GM23248 (cell line): ENCODE measurements at places on chromosomes 1 and 21. TPM values are rescaled to one million over a fixed set of nuclear protein-coding genes. Genes with fewer than 3 reads are reported as not detected.
A peak's percentile ranks its signal among the peaks of the same experiment; 100 is the strongest.

GRCh38 chr1:96388421-96389310 lies 332.9 kb upstream of the PTBP2 start:
- peaks cover 14% of the 10 kb centered on the region for H3K4me1 ChIP-seq
- H3K27me3 ChIP-seq: no peaks in the 10 kb centered on the region
- 0 out of 2 replicates have a peak overlapping the region, but pooled peaks have one; percentile 16 for H3K27ac ChIP-seq
- DNase-seq: peak; percentile 66

DNA sequence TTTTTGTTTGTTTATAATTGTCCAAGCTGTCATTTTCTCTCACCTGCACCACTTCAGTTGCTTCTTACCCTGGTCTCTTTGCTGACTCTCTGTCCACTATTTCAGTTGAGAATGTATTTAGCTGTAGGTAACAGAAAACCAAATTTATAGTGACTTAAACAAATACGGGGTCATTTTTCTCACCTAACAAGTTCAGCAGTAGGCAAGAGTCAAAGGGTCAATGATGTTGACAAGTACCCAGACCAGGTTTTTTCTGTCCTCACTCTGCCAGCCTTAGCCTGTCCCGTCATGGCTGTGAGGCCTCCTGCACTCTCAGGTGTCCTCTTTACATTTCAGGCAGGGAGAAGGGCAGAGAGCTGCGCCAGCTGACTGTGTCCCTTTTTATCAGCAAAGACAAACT lies 11.8 kb downstream of the RIIAD1 start:
- DNase-seq: no peak
- H3K27ac ChIP-seq: no peak overlapping the region
- no peaks in the 10 kb centered on the region for H3K36me3 ChIP-seq
- H3K27me3 ChIP-seq: no peaks in the 10 kb centered on the region
- no peak overlapping the region for H3K4me3 ChIP-seq

DNA sequence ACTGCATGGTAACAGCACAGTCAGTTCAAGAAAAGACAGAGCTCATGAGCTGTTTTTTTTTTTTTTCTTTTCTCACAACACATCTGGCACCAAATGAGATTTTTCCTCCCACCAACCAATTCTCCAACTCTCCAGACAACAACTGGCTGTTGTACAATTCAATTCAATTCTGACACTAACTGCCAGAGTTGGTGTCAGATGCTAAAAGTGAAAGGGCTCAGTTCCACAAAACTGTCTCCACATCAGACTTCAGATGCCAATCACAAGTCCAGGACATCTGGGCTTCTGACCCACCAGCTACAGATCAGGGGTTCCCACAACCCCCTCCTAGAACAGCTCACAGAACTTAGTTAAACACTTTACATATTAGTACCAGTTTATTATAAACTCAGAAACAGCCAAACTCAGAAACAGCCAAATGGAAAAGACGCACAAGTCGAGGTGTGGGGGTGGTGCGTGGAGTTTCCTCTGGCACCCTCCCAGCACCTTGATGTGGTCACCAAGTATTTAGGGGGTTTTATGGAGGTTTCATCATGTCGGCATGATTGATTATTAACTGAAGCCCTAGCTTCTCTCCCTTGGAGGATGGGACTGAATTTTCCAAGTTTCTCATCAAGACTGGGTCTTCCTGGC lies 39.2 kb upstream of the LRRC8D start:
- no peak for DNase-seq
- H3K27ac ChIP-seq: no peak overlapping the region
- H3K27me3 ChIP-seq: 0 out of 2 replicates have a peak, but pooled peaks cover 6% of the 10 kb centered on the region
- H3K4me1 ChIP-seq: no peaks in the 10 kb centered on the region; the same call in 1 of the 2 replicates
- no peaks in the 10 kb centered on the region for H3K36me3 ChIP-seq

GRCh38 chr1:248793592-248793991 lies 32.1 kb downstream of the SH3BP5L start:
- DNase-seq: no peak
- H3K27ac ChIP-seq: no peak overlapping the region
- no peaks in the 10 kb centered on the region for H3K4me1 ChIP-seq
- H3K36me3 ChIP-seq: no peaks in the 10 kb centered on the region
- no peak overlapping the region for H3K4me3 ChIP-seq
- no peaks in the 10 kb centered on the region for H3K27me3 ChIP-seq

- DNase-seq: no peak
- no peak overlapping the region for H3K4me3 ChIP-seq
- H3K36me3 ChIP-seq: no peaks in the 10 kb centered on the region
- no peaks in the 10 kb centered on the region for H3K27me3 ChIP-seq
- H3K4me1 ChIP-seq: no peaks in the 10 kb centered on the region
These were observed 574.1 kb downstream of the PTPRU start for GRCh38 chr1:29810121-29811120.

- H3K4me3 ChIP-seq: no peak overlapping the region
- H3K36me3 ChIP-seq: no peaks in the 10 kb centered on the region
- DNase-seq: peak; percentile 96
- no peaks in the 10 kb centered on the region for H3K27me3 ChIP-seq
These were observed 40.9 kb upstream of the SLC6A9 start for GRCh38 chr1:44072204-44072603.

GRCh38 chr1:156420205-156421061 lies 51.4 kb downstream of the RHBG start:
- no peaks in the 10 kb centered on the region for H3K4me1 ChIP-seq
- H3K36me3 ChIP-seq: no peaks in the 10 kb centered on the region
- H3K4me3 ChIP-seq: peak overlapping the region; percentile 12; the same call in 1 of the 2 replicates
- peaks cover 96% of the 10 kb centered on the region for H3K27me3 ChIP-seq
- DNase-seq: peak; percentile 33
- H3K27ac ChIP-seq: no peak overlapping the region

GRCh38 chr21:44333509-44334328 lies 5.5 kb downstream of the CFAP410 start:
- no peak overlapping the region for H3K27ac ChIP-seq
- DNase-seq: no peak
- H3K27me3 ChIP-seq: no peaks in the 10 kb centered on the region
- H3K4me1 ChIP-seq: 0 out of 2 replicates have a peak, but pooled peaks cover 6% of the 10 kb centered on the region
- no peak overlapping the region for H3K4me3 ChIP-seq

DNA sequence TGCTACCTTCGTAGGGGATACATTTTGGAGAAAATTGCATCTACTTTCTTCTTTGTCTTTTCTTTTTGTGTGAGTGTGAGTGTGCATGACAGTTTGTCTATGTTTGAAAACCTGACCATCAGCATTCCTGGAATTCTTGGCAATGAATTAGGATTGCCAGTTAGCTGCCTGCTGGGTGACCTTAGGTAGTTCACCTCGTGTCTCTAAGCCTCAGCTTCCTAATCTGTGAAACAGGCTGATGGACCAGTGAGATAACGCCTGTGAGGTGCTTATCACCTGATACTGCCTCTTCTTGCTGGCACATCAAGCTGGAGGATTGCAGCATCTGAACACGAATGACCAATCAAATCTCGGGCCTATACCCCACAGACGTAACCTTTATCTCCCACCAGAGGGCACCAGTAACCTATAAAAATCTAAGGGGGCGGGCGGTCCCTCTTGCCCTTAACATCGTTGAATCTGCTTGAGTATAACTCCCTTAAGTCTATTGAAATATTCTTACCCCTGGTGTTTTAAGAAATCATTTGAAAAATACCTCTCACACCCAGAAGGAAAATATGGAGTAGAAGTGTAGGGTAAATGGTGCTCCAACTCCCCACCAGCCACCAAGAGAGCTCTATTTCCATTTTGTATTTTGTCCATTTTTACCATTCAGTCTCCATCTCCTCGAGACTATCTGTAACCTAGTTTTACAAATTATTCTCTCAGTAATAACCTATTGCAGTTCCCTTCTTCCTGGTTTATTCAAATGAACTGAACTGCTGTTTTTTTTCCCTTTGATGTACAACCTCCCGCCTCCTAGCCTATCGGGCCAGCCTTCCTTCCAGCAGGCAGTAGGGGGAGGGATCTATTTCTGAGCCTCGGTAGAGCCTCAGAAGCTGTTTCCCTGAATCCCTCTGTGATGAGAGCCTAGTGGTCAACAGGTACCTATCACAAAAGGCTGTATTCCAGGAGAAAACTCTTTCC lies 49.7 kb downstream of the MDM4 start:
- DNase-seq: peak; percentile 86
- H3K27me3 ChIP-seq: no peaks in the 10 kb centered on the region
- no peak overlapping the region for H3K27ac ChIP-seq
- no peak overlapping the region for H3K4me3 ChIP-seq
- no peaks in the 10 kb centered on the region for H3K36me3 ChIP-seq

GRCh38 chr1:112251766-112252506 lies 144.1 kb upstream of the CTTNBP2NL start:
- H3K4me1 ChIP-seq: peaks cover 15% of the 10 kb centered on the region
- peaks cover 3% of the 10 kb centered on the region; the same call in 1 of the 2 replicates for H3K27me3 ChIP-seq
- H3K27ac ChIP-seq: peak overlapping the region; percentile 56
- H3K4me3 ChIP-seq: no peak overlapping the region

- no peak overlapping the region for H3K27ac ChIP-seq
- peaks cover 23% of the 10 kb centered on the region for H3K27me3 ChIP-seq
- no peaks in the 10 kb centered on the region for H3K4me1 ChIP-seq
- DNase-seq: no peak
- H3K36me3 ChIP-seq: no peaks in the 10 kb centered on the region
These were observed 51.9 kb upstream of the CYP2J2 start for GRCh38 chr1:59978511-59978910.

Gene SLAMF1
- not detected in 2 replicates for total RNA-seq

Gene KLF18
- not detected in 2 replicates for total RNA-seq

Gene RNU1-2
- under 0.01 TPM in 1 of 2 replicates, not detected in the other for total RNA-seq

Gene KCNT2
- 0.32 and 0.76 TPM in 2 replicates for total RNA-seq

Gene ZNF648
- total RNA-seq: not detected in 2 replicates

Gene CLIC6
- total RNA-seq: not detected in 2 replicates

Gene AK5
- 65.3 and 81.3 TPM in 2 replicates for total RNA-seq

Gene PROK1
- not detected in 2 replicates for total RNA-seq
